ENCODE measurements at places on chromosomes 11 and 22.

DNA sequence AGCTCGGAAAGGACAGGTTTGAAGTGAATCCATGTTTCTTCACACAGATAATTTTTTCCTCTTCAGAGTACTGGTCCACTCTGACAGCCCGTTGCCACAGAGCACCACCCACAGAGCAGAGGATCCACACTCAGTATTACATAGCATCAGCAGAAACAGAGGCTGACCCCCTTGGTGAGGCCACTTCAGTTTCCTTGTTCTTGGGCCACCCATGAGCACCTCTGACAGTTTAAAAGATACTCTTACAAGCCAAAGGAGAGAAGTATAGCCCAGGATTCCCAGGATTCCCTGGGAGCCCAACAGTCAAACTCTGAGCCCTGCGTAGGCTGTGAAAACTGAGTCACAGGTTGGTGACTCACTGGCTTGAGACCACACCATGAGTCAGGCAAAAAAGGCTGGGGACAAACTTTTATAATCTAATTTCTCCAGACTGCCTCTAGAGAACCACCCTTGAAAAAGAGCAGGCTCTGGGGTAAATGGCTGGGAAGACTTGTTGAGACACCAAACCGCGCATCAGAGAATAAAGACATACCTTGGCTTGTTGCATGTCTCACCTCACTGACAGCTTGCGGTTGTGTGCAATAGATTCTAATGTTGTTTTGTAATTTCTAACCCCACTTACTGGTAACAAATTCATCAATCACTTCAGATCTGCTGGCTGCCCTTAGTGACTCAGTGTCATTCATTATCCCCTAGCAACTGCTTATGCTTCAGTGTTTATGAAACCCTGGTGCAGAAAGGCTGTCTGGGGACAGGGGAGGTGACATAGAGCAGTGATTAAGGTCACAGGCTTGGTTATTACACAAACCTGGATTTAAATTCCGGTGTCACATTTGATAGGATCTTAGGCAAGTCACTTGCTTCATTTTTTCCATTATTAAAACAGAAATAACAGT lies 56.9 kb upstream of the PRSS23 start:
- no peak for DNase-seq

DNA sequence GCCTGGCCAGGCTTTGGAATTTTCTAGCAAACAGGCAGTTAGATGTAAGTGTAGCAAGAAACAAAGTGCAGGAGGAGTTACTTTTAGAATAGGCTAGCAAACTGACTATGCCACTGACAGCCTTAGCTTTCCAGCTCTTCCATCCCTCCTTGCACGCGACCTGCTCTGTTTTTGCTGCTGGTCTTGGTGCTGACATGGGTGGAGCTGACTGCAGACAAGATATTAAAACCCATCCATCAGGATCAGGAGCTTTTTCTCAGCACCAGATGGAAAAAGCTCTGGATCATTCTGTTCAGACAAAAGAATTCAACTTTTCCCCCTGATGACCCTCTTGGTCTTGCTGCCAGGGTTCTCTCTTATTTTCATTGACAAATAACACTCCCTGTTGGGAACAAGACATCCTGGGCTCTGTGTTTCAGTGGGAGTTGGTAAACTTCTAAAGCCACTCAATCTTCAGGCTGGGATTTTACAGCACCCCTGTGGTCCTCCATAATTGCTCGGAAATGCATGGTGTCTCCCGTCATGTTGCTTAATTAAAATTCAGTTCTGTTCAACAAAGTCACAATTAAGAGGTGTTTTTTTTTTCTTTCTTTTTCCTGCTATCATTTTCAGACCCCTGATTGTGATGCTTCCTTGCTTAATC lies 240.0 kb upstream of the LARGE1 start:
- DNase-seq = no peak

- no peak for DNase-seq
These were observed 186.4 kb downstream of the BLID start for GRCh38 chr11:121929581-121929980.

DNA sequence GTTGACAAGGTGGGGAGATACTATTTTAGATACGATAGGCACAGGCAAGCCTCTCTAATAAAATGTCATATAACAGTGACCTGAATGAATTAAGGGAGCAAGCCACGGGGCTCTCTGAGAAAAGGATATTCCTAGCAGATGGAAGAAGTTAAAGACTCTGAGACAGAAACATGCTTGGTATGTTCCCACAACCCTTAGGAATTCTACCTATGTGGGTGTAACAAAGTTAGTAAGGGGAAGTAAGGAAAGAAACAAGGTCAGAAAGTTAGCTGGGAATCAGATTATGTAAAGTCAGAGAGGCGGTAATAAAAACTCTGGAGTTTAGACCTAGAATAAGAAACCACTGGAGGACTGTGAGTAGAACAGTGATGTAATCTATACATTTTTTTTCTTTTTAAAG lies 59.7 kb upstream of the GDPD4 start:
- peak; percentile 2 for DNase-seq

DNA sequence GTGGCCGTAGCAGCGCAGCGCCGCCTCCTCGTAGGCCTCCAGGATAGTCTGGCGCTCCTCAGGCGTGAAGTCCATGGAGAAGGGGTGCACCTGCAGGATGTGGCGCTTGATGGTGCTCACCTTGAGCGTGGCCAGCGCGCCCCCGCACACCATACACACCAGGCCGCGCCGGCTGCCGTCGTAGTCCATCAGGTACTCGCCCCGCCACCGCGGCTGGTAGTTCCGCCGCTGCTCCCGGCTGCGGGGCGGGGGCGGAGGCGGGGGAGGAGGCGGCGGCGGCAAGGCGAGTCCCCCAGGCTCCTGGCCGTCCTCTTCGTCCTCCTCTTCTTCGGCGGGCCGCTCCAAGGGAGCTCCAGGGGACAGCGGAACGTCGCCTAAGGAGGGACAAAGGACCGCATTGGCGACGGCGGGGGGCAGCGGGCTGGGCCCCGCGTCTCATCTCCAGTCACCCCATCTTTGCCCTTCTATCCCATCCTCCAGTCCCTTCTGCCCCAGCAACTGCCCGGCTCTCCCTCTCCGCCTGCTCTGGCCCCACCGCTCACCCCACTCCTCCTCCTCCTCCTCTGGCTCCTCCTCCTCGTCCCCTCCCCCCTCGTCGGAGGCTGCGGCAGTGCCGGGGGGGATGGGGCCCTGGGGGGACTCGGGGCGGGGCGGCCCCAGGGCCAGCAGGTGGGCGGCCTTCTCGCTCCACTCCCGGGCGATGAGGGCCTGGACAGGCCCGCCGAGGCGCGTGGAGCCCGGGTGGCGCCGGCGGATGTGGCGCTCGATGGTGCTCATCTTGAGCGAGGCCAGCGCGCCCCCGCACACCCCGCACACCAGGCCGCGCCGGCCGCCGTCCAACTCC lies 4.9 kb downstream of the ZFTA start:
- DNase-seq = no peak

GRCh38 chr22:37848587-37849088 lies 581 bp upstream of the EIF3L start:
- DNase-seq = no peak

DNA sequence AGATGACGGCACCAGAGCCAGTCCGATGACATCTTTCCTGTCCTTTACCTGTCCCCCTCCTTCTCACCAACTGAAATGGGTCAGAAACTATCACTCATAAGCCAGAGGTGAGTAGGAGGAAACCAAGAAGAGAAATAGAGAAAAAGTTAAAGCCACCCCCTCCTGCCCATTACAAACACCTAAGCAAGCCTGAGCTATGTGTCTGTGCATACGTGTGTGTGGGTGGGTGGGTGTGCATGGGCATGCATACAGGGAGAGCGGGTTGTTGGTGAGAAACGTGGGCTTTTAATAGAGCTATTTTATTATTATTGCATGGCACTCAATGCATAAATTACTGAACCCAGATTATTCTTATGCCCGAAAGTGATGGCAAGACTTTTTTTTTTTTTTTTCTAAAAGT lies 2.6 kb downstream of the PATE4 start:
- no peak for DNase-seq

- DNase-seq = no peak
These were observed 98.0 kb downstream of the NAT10 start for GRCh38 chr11:34203377-34203871.

DNA sequence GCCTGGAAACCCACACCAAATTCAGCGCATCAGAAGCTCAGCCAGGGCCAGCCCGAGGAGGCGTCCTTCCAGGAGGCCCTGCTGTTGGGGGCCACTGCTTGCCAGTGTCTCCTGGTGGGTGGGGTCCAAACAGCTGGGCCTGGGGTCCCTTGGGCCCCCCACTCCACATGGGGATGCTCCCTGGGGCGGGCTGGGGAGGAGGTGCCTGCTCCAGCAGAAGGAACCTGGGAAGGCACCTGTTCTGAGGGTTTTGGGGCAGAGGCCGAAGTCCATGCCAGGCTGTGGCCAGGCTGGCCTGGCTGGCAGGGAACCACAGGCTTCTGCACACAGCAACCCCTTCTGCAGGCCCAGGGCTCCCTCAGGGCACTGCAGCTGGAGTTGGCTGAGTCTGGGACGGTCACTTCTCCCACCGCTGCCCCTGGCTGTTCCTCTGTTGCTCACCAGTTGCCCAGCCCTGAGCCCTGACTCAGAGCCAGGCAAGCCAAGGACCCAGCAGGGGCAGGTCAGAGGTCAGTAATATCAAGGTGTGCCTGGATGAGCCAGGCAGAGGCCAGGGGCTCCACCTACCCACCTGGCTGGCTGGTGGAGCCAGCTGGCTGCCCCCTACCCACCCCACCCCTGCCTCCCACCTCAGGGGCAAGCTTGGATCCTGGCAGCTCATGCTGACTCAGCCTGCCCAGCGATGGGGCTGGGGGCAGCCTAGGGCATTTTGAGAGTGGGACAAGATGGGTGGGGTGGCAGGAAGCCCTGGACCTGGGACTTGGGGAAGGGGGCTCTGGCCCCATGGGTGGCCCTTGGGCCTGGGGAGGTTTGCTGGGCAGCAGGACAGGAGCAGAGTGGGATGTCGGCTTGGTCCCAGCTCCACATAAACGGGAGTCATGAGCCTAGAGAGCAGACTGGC lies 12.0 kb upstream of the PHLDA2 start:
- no peak for DNase-seq

DNA sequence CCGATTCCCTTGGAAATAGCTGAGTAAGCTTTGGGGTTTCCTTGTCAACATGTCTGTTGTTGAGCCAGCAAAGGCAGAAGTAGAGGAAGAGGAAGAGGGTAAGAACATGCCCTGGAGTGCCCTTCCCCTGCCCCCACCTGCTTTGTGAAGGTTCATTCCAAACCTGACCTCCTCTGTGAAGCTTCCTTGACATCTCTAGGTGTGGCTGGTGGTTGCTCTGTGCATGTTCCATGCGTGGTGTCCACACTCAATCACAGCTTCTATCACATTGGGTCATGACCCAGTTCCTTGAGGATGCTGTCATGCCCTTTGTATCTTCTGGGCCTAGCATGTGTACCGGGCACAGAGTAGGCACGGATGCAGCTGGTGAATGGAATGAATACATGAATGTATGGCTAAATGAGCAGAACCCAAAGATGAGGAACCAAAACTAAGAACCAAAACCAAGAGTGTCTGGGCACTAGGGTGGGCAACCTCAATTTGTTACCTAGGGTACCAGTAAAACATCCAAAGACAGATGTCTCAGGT lies 23.7 kb upstream of the FXYD6 start:
- no peak for DNase-seq
